Activated CD4-positive, alpha-beta memory T cell treated with anti-CD3 and anti-CD28 coated beads, Interleukin-2, amount 10 ng/mL, durations not matched to agents 7 days and 5 days (primary cell): ENCODE measurements at places on chromosomes 1 and 21.

DNA sequence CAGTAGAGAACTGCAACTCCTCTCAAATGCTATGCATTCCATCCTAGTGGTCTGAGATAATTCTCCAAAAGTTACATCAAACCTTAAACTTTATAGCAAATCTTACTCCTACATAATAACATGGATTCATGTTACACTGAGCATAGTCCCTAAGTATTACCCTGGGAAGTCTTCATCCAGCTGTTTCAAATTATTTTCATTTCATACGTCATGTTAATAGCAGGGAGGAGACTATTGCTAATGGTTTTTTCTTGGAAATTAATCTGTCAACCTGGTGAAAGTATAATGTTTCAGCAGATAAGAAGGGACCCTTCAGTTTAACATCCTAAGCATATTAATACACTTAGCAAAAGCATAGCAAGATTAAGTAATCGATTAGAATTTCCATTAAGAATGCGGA is 318.1 kb downstream of the USP25 start:
- no peak for DNase-seq

DNA sequence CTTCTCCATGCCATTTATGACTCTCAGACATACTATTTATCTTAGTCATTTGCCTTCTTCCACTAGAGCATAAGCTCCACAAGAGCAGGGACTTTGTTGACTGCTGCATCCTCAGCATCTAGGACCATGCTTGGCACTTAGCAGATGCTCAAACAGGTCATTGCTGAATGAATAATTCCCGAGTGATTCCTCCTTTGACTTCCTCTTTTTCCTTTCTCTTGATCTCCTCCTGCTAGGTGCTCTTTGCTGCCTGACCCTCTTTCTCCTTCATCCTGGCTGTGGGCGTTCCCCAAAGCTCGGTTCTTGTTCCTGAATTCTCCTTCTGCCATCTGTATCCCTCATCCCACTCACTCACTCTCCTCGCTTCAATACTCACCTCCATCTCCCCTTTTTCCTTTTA is 23.5 kb downstream of the SYT6 start:
- no peak for DNase-seq

GRCh38 chr1:235888119-235888643 is 21.5 kb upstream of the LYST start:
- DNase-seq, result peak; percentile 73

DNA sequence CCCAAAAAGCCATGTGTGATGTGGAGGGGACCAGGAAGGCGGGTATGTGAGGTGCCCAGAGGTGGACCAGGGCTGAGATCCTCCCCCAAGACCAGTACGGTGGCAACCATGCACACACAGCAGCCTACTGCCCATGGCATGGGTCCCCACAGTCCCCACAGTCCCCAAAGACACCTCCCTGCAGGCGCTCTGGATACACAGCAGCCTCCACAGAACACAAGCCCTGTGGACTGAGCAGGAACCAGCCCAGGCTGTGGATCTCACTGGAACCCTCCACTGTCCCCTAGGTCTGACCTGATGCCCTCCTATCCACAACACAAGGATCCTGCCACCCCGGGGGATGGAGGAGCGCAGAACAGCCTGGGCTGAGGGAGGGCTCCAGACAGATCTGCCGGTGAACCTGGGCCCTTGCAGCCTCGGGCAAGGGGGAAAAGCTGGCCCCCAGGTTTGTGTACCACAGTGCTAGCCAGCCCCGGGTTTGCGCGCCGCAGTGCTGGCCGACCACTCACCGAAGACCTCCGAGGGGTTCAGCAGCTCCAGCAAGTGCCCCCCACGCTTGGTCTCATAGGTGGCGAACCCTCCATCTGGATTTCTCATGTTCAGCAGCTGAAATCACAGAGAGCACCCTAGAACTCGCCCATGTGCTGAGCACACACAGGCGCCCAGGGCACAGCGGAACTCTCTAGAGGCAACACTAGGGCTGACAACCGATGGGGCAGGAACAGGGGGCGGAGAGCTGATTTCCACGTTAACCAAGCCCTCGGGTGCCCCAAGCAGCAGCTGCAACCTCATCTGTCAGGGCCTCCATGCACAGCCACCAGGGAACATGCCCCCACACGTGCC is 22.1 kb upstream of the SPATC1L start:
- no peak for DNase-seq

- peak; percentile 4 for DNase-seq
Observed at GRCh38 chr21:46092026-46092764, 5.7 kb upstream of the COL6A2 start.
